Hypothalamus (tissue), 51 donors: ENCODE measurements at places on chromosomes 11 and 22.

DNA sequence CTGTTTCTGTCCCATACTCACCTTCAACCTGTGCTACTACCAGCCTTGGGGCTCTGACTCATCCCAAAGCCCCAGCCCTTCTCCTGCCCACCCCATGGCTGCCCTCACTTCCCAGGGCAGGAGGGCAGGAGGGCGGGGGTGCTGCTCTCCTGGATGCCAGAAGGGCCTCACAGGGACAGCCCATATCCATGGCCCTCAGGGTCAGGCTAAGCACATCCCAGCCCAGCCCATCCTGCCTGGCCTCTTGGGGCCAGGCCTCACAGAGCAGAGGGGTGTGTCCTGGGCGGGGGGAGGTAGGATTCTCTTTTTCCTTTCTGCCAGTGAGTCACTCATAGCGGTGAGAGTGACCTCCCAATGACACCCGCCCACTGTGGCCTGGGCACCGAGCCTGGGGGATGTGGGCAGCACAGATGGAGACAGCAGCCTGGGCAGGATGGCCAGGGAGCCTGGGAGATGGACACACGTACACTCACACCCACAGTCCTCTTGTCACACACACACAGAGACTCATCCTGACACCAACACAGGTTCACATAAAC lies 2.4 kb downstream of the LTBP3 start:
- DNase-seq: peak; percentile 42

- no peak for DNase-seq
Measured at GRCh38 chr11:23205156-23205871, 345.0 kb upstream of the CCDC179 start.

DNA sequence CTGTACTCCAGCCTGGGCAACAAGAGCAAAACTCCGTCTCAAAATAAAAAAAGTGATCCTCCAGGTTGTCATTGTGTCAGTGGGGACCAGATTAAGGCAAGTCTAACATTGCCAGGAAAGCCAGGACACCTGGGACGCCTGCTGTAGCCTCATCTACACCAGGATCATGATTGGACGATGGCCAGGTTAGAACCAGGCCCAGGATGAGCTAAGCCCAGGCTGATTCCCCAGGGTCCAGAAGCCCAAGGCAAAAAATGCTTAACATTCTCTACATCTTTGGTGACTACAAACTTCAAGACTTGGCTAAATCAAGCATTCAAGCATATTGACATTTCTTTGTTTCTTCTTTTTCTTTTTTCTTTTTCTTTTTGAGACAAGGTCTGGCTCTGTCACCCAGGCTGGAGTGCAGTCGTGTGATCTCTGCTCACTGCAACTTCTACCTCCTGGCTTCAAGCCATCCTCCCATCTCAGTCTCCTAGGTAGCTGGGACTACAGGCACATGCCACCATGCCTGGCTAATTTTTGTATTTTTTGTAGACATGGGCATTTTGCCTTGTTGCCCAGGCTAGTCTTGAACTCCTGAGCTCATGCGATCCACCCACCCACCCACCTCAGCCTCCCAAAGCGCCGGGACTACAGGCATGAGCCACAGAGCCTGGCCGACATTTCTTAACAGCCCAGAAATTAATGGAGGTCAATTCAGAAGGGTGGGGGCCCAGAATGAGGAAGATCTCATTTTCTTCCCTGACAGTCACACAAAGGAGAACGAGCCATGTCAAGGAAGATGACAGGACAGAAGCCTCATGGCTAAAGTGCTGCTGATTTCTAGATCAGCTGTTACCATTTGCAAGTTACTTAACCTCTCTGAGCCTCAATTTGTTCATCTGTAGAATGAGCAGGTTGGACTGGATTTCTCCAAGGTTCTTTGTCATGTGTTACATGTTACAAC lies 12.5 kb upstream of the PTPRJ start:
- DNase-seq: no peak

GRCh38 chr22:31983911-31984656 lies 39.7 kb downstream of the YWHAH start:
- no peak for DNase-seq

GRCh38 chr22:46862418-46863324 lies 100.2 kb downstream of the TBC1D22A start:
- no peak for DNase-seq
